Stimulated activated CD4-positive, alpha-beta T cell treated with anti-CD3 and anti-CD28 coated beads, Interleukin-12 subunit alpha, Interleukin-12 subunit beta, amount 100 ng/mL, for 48 hours (primary cell): ENCODE measurements at places on chromosomes 12 and 14.

DNA sequence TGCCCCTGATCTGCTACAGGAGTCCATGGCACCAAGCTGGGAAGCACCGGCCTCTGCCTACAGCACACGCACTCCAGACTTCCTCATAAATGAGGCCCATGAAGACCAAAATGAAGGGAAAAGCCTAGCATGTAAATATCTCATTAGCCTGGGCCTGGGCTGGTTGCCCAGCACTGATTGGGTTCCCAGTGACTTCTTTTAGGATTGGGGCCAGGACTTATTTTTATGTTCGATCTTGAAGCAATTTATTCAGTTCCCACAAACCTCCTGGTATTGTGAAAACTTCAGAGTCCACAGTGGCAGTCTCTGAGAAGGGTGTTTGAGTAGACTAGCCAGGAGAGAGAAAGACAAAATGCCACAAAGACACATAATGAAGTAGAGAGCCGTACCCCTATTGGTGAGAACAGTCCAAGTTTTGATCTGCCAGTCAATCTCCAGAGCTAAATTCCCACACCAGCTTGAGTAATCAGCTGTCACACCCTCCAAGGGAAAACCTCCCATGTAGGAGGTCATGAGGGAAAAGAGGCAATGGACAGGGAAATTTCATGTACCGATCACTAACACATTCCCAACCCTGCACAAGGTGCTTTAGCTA, 78.2 kb downstream of the PHLDA1 start:
- DNase-seq = no peak

DNA sequence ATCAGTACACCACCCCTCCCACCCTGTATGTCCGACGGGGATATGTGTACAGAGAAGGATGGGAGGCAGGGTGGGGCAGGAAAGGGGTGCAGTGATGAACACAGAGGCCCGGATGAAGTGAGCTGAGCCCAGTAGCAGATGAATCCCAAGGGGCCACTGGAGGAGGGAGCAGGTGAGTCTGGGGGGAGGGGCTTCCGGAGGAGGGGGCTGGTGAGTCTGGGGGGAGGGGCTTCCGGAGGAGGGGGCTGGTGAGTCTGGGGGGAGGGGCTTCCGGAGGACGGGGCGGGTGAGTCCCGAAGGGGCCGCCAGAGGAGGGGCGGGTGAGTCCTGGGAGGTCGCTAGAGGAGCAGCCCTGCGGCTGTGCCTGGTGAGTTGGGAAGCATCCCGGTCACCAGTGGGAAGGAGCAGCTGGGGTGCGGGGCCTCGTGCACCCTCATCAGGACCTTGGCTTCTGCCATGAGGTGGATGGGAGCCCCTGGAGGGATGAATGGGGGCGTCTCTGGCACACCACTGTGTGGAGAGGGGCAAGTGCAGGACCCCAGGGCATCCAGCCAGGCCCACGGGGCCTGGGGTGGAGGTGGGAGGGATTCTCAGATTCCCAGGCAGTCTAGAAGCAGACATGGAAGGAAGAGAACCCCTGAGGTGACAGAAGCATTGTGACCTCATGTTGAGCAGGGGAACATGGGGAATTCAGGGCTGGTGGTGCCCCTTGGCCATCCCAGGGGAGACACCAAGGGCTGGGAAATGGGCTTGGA, 14.0 kb downstream of the BEGAIN start:
- DNase-seq = no peak

- DNase-seq = no peak
Measured at GRCh38 chr14:102901633-102902032, 20.8 kb upstream of the AMN start.

DNA sequence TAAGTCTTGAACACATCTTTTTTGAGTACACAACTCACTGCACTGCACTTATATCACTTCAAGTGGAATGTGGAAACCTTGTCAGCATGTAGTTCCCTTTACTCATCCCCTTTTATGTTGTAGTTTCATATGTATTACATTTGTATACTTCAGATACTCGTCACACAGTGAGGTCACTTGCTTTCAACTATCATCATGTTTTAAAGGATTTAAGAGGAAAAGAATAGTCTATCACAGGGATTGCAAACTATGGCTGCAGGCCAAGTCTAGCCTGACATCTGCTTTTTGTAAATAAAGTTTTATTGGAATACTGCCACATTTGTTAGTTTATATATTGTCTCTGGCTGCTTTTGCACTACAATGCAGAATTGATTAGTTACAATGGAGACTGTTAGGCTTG, 24.3 kb downstream of the CNOT2 start:
- DNase-seq = no peak

DNA sequence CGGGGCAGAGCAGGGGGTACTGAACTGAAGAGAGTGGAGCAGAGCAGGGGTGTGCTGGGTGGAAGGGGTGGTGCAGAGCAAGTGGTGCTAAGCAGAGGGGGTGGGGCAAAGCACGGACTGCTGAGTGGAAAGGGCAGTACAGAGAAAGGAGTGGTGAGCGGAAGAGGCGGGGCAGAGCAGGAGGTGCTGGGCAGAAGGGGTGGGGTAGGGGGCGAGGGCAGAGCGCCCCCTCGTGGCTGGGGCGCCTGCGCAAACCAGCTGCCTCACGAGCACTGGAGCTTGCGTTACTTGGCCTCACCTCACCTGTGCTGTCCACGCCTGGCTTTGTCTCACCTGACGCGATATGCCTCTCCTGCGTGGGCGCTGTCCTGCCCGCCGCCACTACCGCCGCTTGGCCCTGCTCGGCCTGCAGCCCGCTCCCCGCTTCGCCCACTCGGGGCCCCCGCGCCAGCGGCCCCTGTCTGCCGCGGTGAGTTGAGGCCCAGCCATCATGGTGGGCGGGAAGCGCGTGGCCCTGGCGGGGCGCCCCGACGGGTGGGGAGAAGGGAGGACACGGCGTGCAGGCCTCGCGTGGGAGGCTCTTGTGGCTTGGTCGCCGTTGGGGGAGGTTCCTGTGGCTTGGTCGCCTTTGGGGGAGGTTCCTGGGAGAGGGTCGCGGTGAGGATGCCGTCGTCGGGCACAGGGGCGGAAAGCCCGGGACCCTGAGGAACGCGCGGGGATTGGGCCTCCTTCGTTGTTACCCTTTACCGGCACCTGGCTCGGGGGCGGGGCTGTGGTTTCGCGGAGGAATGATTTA, at the start of gene COX8C:
TSS of gene COX8C (plus strand) at position 257 of the 796 bp plus-strand sequence. CDS start at position 344, 87 bp downstream.
- DNase-seq = no peak

DNA sequence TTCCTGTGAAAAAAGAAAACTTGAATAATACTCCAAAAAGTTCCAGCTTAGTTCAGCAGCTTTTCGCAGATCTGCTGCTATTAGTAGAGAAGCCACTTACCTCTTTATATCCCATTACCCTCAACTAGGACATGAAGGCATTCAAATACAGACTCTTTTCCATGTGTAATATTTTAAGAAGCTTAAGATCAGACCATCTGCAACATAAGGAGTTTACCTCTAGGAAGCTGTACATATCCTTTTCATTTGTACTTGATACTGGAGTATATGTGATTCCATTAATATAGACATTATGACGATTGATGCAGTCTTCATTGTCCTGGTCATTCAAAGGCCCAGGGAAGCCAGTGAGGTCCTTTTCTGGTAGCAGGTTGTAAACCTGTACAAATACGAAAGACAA, 20.4 kb downstream of the A2M start:
- no peak for DNase-seq

DNA sequence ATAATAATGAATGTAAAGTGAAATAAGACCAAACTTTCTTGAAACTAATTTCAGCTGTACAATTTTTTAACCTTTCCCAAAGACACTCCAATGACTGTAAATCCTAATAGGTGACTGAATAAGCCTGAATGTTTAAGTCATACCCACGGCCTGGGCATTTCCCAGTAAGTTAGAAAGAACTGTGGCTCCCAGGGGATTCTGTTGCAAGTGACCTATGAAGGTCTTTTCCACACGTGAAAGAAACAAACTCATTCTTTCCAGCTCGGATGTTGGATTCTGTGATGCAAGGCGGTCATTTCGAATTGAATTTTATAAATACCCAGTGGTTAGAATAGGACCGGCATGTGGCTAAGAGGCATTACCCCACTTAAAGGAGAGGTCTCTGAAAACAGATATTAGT, 1134.4 kb downstream of the GALC start:
- no peak for DNase-seq

DNA sequence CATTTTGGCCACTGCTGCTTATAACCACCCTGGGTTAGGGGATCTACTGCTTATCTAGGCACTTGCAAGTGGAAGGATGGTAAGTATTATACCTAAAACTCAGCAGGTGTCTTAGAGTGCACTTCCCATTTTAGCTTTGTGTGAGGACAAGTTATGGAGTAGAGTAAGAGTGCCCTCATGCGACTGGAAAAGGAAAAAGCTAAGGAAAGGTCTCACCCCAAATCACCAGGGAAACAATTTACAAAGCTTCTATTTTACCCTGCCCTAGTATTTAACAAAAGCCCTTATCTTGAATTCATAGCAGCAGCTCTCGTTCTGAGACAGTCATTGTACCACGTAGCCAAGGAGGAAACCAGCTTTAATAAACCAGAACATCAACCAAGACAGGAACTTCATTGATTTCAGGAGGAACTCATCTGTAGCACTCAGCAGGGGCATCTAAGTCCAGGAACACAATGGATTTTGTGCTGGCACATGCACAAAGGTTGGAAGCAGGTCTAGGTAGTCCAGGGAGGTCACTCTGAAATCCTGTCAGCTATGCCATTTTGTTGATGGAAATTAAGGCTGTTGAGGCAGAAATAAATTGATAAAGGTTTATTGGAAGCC, 2.9 kb downstream of the RDH12 start:
- DNase-seq = peak; percentile 50

DNA sequence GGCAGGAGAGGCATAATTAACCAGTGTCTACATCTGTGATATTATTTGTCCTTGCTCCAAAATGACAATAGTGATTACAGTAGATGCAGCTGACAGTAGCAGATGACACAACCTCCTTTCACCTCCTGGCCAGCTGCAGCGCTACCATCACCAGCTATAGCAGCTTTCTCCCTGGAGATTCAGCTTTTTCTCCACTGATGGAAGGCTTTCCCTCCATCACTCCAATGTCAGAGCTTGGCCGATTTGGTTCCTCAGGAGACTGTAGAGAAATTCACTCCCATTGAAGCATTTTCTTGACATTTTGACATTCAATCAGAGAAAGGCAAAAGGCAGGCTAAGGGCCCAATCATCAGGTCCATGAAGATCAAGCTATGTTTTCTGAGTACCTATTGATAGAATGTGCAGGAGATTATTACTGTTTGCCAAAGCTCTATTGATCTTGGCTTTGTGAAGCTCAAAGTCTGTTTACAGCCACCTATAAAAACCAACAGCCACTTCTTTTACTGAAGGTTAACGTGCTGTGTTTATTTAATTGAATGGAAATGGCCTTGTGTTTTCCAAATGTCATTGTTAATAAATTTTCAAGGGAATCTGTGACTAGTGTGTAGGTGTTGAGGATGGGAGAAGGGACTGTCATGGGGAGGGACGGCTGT, 785.1 kb downstream of the DIO2 start:
- no peak for DNase-seq

DNA sequence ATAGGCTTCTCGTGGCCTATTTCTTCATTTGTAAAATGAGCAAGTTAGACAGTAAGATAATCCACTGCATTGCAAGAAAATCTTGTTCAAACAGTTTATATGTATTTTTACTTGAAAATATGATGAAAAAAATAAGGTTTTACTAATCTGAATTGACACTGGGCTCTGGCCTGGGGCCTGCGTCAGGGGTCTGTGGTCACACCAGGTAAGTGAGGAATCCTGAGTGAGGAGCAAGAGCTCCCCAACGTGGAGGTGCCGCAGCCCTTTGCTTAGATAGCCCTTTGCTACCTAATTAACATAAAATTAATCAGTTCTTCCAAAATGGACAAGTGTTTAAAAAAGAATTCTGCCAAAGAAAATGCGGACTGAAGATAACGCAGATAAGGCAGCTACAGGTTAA, 39.1 kb upstream of the STAB2 start:
- no peak for DNase-seq

DNA sequence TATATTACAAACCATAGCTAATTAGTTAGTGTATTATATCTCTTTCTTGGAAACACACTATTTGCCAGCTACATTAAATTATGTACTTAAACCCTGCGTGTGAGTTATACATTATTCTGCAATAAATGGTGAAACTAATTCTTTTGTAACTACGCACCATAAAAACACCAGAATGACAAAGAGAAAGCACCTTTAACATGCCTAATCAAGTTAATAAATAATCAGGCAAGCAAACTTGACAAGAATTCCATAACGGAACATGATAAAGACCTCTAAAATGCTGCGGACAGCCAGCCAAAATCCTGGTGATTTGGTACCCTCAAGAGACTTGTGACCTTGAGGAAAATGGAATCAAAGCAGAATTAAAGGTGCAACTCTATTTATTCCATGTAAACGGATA, 375.3 kb upstream of the KITLG start:
- no peak for DNase-seq

DNA sequence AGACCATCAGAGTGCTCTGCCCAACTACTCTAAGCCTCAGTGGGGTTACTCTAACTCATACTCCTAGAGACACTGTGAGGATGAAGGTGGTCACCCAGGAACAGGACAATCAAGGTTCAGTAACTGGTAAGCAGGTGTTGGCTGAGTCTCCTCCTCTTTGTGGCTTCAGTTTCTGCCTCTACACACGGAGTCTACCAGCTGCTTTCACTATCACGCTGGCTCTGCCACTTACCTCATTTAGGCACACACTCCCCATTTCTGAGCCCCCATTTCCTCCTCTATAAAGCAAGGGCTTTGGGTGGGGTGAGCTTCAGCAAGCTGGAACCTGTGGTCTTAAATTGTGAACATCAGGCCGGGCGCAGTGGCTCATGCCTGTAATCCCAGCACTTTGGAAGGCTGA, 7.3 kb upstream of the TCHP start:
- DNase-seq = no peak

- DNase-seq = no peak
Measured at GRCh38 chr14:64724578-64724930, 20.3 kb downstream of the PLEKHG3 start.

DNA sequence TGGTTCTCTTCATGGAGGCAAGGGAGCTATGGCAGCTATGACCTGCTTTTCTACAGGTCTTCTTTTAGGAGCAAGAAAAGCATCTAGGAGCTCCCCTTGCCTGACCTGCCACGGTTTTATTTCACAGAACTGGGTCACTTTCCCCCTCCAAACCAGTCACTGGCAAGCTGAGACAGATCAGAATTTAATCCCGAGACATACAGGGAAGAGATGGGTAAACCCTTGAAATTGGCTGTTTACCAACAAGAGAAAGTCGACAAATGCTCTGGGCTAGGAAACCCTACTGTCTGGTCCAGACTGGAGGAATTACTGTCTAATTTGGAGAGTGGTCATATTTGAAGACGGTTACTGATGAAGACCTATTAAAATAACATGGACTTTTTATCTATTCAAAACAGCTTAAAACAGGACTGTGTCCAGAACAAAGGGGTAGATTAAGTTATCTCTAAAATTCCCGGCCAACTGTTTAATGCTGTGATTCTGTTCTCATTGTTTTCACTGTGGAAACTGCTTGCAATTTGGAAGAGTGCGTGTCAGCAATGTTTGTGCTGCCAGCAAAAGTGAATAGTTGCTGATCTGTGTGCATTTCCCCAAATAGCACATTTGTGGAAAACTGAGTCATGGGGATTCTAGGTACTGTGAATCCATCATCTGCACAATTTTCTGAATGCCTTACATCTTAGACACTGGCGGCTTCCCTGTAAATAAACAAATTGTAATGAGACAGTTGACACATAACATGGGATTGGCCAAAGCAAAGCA, 73.4 kb upstream of the EEA1 start:
- no peak for DNase-seq
